ENCODE measurements at places on chromosomes 5 and 9. TPM values are rescaled to one million over a fixed set of nuclear protein-coding genes. Genes with fewer than 3 reads are reported as not detected.
A peak's percentile ranks its signal among the peaks of the same experiment; 100 is the strongest.

Gene COL23A1
- total RNA-seq: 5.5 TPM

- DNase-seq: no peak
Observed at GRCh38 chr5:107634981-107635848, 35.5 kb downstream of the EFNA5 start.

- no peak for DNase-seq
Observed at GRCh38 chr5:74848553-74849025, 17.6 kb downstream of the FAM169A start.

Gene BHMT2
- 12.0 TPM for total RNA-seq

GRCh38 chr9:136835162-136835931 is 6.9 kb upstream of the AJM1 start:
- no peak for DNase-seq

- DNase-seq: no peak
Observed at GRCh38 chr9:127779136-127779981, 893 bp upstream of the SH2D3C start.

GRCh38 chr9:133944746-133945135 is 47.4 kb downstream of the VAV2 start:
- DNase-seq: no peak

DNA sequence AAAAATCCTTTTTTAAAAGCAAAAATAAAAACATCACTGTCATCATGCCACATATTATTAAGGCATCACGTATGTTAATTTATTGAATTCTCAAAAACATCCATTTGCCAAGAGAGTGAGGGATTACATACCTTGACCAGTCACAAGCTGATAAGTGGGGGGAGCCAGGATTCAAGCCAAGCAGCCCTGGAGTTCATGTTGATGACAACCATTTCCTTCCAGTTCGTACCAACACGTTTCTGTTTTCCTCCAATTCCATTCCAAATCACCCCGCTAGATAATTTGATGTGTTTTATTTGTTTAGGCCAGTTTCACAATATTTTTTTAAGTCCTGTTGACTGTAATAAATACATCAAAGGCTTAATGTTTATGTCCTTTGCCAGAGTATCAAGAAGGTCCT is 53.0 kb downstream of the SLC1A3 start:
- DNase-seq: no peak

DNA sequence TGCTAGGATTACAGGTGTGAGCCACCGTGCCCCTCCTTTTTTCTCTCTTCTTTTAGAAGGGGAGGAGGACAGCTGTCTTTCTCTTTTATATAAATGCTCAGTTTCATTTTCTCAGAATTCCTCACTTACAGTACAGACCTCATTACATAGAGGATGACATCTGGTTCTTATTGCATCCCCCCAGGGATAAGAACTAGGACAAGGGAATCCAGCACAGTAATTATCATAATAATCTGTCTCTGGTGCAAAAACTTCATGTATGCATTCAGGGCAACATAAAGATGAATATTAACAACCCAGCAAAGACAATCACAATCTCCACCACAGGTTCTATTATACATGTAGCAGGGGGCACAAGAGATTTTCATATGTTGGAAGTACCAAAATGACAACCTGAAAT is 5.1 kb downstream of the SPZ1 start:
- DNase-seq: no peak

- DNase-seq: peak; percentile 66
Observed at GRCh38 chr5:79025054-79025472, 40.0 kb upstream of the ARSB start.

DNA sequence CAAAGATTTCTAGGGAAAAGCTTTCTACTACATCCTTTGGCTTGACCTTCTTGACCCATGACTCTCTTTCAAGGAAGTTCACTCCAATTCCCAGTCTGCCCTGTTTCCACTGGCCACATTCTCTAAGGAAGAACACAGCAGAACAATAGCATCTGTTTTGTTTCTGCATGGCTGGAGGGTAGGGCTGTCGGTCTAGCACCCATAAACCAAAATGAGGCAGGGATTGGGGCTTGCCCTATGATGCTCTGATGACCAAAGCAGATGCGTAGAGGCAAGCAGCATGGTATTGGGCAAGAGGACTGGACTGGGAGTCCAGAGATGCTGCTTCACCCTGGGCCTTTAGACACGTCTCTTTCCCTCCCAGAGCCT is 24.1 kb downstream of the GOLGA2 start:
- DNase-seq: no peak

GRCh38 chr5:166672431-166672830 is 1619.0 kb upstream of the WWC1 start:
- DNase-seq: no peak

DNA sequence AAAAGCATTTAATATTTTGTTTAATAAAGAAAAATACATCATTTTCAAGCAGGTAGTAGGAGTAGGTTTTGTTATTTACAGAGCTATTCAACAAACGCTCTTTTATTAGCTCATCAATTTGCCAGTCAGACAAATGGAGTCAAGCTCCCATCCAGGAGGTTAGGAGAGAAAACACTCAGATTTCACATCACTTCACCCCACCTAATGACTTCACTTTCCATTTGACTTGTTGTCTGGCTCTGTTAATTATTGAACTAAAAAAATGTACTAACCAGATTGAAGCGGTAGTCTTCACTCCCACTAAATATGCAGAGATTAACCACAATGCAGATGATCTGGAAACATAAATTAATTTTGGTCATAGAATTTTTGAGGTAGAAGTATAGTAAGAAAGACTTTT is 193.6 kb upstream of the VCAN start:
- DNase-seq: no peak

GRCh38 chr5:80761966-80762365 is 107.2 kb upstream of the DHFR start:
- no peak for DNase-seq

DNA sequence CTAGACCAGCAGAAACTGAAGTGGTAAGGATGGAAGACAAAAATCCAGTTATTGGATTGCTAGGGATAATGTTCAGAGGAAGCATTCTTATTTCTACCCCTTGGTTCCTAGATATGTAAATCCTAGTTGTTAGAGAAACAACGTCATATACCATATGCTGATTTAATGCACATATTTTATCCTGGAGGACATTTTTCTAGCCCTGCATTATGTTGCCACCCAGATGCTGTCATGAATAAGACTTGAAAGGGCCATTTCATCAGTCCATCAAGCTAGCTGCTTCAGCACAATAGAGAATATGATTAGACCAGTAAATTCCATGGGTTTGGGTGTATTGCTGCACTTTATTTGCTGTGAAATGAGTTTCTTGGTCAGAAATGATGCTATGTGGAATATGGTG is 1736.4 kb downstream of the MAT2B start:
- no peak for DNase-seq

Gene PCDHGA9
- 13.0 TPM for total RNA-seq

Gene NDUFS4
- total RNA-seq: 63.9 TPM

- no peak for DNase-seq
Observed at GRCh38 chr5:139078345-139078744, 119.8 kb downstream of the SIL1 start.

Gene TMEFF1
- 5.9 TPM for total RNA-seq

- no peak for DNase-seq
Observed at GRCh38 chr5:147565524-147565923, 55.7 kb upstream of the DPYSL3 start.

Gene TAF9
- 182 TPM for total RNA-seq

- DNase-seq: no peak
Observed at GRCh38 chr9:137353223-137354152, 51.4 kb upstream of the NRARP start.

GRCh38 chr5:1292846-1293415 is 1.9 kb downstream of the TERT start:
- no peak for DNase-seq

- DNase-seq: peak; percentile 38
Observed at GRCh38 chr5:116032094-116032517, at the start of gene ARL14EPL. ARL14EPL (plus strand) TSS chr5:116032472; CDS start chr5:116051466, 18,994 bp downstream.

Gene POC5
- 30.8 TPM for total RNA-seq

- DNase-seq: no peak
Observed at GRCh38 chr9:97651646-97652045, 18.0 kb downstream of the NCBP1 start.

GRCh38 chr5:178425621-178426068 is 164.5 kb downstream of the COL23A1 start:
- peak; percentile 5 for DNase-seq

DNA sequence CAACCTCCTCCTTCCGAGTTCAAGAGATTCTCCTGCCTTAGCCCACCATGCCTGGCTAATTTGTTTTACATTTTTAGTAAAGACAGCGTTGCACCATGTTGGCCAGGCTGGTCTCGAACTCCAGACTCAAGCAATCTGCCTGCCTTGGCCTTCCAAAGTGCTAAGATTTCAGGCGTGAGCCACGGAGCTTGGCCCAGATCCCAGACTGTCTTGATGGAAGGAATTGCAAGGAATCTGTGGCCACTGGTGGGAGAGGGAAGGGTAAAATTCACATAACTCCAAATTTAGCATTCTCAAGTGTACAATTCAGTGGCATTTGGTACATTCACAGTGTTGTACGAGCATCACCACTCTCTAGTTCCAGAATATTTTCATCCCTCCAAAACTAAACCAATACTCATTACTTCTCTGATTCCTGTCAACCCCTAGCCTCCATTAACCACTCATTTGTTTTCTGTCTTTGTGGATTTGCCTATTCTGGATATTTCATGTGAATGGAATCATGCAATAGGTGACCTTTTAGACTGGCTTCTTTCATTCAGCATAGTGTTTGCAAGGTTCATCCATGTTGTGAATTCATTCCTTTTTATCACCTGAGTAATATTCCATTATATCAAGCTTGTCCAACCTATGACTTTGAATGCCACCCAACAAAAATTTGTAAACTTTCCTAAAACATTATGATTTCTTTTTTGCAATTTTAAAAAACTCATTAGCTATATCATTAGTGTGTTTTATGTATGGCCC is 8.9 kb upstream of the MYO10 start:
- no peak for DNase-seq

Gene MYOT
- 0.79 TPM for total RNA-seq

GRCh38 chr9:134474055-134474370 is 147.8 kb downstream of the RXRA start:
- no peak for DNase-seq

Gene C6
- total RNA-seq: 9.9 TPM

DNA sequence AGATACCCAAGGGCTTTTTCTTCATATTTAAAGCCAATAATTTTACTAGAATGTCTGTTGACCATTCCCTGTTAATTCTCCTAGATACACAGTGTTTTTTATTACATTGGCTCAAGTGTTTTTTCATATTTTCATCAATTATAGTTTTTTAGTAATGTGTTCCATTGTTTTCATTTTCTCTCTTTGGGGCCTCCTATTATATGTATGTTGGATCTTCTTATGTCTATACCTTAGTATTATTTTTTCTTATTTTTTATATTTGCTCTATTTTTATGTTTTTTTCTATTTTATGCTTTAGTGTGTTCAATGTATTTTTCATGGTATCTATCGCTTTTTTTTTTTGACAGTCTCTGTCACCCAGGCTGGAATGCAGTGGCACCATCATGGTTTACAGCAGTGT is 7.5 kb downstream of the KIAA1958 start:
- DNase-seq: no peak

GRCh38 chr5:130109152-130109551 is 204.9 kb downstream of the CHSY3 start:
- DNase-seq: no peak

- DNase-seq: no peak
Observed at GRCh38 chr9:127595611-127596010, 16.5 kb upstream of the STXBP1 start.

Gene LOX
- 2.4 TPM for total RNA-seq

DNA sequence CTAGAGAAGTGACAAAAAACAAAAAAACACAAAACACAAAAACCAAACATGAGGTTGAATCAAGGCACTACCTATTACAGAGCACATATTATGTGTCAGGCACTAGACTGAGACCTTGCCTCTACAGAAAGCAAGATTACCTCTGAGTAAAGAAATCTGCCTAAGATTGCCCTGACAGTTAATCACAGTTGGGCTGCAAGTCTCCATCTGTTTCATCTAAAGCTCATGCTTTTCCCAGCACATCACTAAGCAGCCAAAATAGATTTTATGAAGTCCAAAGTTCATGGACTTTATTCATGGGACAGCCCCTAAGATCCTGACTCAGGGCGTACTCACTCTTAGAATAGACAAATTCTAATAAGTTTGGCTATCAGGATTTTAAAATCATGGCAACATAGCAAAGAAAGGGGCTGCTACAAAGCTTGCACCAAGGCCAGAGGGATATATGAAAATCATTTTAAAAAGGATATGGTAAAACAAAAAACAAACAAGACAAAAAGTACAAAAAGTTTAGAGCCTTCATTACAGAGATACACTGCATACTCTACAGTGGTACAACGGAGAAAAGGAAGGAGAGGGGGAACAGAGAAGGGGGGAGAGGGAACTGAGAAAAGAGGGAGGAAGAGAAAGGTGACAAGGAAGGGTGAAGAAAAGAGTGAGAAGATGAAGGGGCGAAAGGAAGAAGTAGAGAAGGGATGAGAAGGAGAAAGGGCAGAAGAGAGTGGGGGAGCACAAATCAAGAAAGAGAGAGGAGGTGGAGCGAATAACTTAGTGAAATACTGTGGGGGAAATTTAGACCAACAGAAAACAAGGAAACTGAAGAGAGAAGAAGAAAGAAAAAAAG is 58.2 kb downstream of the RICTOR start:
- DNase-seq: no peak

Gene ZNF454
- total RNA-seq: 6.8 TPM

- no peak for DNase-seq
Observed at GRCh38 chr5:144142824-144143162, 27.7 kb downstream of the YIPF5 start.

DNA sequence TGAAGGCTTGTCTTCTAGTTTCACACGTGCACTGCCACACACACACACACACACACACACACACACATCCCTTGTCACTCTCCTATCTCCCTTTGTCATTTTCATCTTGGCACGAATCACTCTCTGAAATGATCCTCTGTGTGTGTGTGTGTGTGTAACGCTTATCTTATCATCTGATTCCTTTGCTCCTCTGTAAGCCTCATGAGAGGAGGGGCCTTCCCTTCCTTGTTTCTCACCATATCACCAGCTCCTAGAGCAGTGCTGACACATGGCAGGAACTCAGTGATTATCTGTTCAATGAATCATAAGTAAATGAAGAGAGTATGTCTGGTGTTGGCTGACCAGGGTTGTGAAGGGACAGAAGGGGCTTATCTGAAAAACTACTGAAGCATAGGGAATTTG is 53.3 kb downstream of the PDE4D start:
- no peak for DNase-seq

All from testis (tissue), 5 donors.